Activated gamma-delta T cell (primary cell): ENCODE measurements at places on chromosomes 5 and 9.

- DNase-seq: no peak
These were observed 75.9 kb upstream of the GOLM1 start for GRCh38 chr9:86175223-86175622.

- DNase-seq: no peak
These were observed 127.6 kb downstream of the TMEM174 start for GRCh38 chr5:73300337-73301207.

DNA sequence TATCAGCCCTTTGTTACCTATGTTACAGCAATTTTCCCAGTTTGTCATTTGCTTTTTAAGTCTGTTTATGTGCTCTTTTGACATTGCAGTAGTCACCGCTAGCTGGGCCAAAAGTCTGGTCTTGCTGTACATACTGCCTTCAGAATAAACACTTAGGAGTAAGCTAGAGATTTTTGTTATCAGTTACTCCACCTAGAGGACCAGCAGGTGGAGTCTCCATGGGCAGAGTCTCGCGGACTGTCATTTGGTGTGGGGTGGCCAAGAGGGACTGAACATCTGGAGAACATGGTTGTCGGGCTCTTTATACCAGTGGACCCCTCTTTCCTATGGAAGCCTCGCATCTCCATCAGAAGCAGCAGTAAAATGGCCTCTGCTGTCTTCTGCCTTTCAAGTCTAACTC, 10.8 kb upstream of the MGAT1 start:
- no peak for DNase-seq

DNA sequence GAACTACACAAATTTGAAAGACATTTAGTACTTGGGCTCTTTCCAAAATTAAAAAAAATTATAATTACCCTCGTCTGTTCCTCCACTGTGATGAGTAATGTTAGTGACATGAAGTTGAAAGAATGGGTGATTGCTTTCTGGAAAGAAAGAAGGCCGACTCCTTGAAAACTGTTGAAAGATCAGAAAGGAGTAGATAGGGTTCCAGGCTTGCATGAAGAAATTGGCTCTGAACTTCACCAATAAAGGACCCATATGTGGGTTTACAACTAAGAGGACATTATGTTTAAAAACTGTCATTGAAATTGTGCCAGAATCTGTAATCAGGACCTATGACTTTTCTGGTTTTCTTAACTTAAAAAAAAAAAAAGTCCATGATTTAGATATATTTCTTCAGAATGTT, 20.7 kb upstream of the MOCS2 start:
- no peak for DNase-seq

- no peak for DNase-seq
These were observed 41.9 kb upstream of the RIC1 start for GRCh38 chr9:5587024-5587423.

DNA sequence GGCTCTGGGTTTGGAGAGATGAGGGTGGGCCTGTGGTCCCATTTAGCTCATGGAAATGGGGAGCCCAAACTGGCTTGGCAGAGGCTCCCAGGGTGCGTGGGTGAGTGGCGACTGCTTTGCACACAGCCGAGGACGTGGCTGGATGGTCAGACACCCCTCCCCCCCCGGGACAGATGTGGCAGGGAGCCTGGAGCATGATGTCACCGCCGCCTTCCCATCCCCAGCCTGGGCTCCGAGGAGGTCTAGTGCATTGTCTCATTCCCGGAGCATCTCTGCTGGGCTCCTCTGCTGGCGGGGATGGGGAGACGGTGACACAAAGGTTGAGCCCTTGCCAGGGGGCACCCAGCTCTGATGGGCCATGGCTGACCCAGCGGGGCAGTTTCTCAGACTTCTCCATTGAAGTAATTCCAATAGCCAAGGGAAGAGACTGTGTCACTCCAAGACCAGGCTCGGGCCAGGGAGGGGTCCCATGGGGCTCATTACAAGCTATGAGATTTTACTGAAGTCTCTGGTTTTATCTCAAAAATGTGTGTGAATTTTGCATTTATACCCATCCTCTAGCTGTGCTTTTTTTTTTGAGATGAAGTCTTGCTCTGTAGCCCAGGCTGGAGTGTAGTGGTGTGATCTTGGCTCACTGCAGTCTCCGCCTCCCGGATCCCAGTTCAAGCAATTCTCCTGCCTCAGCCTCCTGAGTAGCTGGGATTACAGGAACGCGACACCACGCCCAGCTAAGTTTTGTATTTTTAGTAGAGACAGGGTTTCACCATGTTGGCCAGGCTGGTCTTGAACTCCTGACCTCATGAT, 36.1 kb downstream of the HMCN2 start:
- no peak for DNase-seq

GRCh38 chr9:33620738-33621439, 96.8 kb downstream of the ANKRD18B start:
- DNase-seq: no peak

GRCh38 chr5:81852291-81853029, 101.6 kb upstream of the SSBP2 start:
- DNase-seq: peak; percentile 8

DNA sequence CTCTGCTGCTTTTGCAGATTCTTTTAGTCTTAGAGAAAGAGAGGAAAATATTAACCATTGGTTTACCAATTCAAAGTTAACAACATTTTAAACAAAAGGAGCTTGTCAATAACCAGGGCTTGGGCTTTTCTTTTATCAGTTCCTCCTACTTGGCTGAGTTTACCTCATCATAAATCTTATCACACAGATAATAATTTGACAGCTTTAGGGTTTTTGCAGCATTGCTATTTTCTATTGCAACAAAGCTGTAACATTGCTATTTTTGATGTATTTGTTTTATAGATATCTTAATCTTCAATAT, 9.8 kb upstream of the ABL1 start:
- no peak for DNase-seq

DNA sequence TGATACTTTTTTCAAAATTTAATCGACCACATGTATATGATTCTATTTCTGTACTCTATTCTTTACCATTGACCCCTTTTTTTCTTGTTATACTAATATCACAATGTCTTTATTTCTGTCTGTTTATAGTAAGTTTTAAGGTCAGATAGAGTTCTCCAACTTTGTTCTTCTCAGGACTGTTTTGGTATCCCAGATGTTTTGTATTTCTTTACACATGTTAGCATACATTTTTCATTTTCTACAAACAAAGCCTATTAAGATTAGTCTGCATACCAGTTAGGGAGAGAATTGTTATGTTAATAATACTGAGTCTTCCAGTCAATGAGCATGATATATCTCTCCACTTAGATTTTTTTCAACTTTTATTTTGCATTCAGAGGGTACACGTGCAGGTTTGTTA, 8.2 kb upstream of the CAMK4 start:
- no peak for DNase-seq

- no peak for DNase-seq
These were observed 38.8 kb upstream of the TENT4A start for GRCh38 chr5:6674421-6674820.

GRCh38 chr5:122413722-122414121, 101.7 kb downstream of the SNCAIP start:
- DNase-seq: no peak

DNA sequence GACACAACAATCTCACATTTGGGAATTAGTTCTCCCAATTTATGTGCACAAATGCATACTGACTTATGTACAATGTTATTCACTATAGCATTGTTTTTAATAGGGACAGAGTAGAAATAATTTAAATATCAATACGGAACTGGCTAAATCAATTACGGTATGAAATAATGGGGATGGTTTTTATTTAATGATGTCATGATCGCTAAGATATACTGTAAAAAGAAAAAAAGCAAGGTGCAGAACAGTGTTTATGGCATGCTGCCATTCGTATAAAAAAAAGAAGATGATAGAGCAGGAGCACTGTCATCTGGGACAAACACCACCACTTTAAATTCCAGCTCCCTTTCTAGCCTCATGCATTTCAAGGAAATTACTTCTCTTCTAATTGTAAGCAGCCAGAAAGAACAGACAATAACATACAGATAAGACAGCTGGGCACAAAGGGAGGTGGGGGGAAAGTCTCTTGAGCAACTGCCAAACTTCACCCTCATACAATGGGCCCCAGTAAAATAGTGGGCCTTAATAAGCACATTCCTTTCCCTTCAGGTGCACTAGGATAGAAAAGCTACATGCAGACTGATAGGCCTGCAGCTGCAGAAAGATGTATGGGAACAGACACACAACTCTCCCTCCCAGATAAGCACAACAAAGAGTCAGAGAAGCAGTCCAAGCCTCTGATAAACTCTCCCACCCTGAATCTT, 8.4 kb downstream of the SREK1IP1 start:
- no peak for DNase-seq

GRCh38 chr5:126373375-126374108, 49.7 kb upstream of the GRAMD2B start:
- DNase-seq: no peak

GRCh38 chr9:113612828-113613227, 149.3 kb downstream of the RGS3 start:
- DNase-seq: no peak

DNA sequence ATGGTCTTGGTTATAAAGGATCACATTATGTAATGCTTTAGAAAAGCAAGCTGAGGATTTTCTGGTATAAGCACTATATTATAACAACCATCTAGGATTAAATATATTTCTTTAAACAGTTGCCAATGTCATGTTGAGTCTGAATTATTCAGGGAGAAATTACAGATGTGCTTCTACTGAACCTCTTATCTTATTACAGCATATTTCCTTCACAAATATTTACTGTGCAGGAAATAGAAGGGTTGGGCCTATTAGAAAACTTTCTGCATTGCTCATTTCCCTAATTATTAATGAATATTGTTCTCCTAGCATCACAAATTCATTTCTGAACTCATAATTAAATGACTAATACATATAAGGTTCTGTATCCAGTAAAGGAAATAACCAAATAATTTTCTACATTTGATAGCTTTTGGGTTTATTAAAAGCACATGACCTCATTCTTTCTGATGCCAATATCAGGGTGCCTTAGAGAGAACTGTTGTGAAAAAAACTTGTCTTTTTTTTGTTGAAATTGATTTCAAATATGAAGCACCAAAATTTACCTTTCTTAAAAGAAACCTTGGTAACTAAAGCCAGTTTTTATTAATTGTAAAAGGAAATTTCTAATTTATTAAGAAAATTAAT, 476.8 kb upstream of the PTGER4 start:
- DNase-seq: no peak

GRCh38 chr9:2243666-2244555, 228.8 kb downstream of the SMARCA2 start:
- no peak for DNase-seq

- no peak for DNase-seq
These were observed 155.4 kb downstream of the CARTPT start for GRCh38 chr5:71874521-71874920.

DNA sequence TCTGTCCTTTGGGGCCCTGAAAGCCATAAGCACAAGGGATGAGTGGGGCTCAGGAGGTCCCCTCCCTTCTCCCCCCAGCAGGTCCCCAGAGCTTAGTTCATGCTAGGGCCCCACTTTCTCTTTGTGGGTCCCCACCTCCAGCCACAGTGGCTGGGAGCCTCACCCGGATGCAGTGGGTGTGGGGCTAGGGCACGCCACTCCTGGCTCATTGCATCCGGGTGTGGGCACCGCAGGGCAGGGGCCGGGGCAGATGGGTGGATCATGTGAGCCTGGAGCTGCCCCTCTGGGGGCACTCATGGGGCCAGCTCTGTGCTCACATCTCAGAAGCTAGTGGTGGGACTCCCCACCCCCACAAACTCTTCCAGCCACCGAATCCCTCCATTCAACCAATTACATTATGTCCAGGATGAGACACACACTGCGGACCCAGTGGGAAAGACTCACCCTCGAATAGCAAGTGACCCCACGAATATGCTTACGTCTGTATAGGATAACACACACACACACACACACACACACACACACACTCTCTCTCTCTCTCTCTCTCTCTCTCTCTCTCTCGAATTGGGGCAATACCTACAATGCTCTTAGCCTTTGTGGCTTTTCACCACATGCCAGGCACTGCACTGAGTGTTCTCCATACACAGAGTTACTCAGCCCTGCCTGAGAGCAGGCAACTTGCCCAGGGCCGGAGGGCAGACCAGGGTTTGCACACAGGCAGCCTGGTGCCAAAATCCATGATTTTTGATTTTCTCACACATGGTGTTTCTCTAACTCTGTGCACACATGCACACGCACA, 16.8 kb upstream of the PHYKPL start:
- DNase-seq: peak; percentile 29

- no peak for DNase-seq
These were observed 95.0 kb downstream of the PCSK1 start for GRCh38 chr5:96338091-96338490.

DNA sequence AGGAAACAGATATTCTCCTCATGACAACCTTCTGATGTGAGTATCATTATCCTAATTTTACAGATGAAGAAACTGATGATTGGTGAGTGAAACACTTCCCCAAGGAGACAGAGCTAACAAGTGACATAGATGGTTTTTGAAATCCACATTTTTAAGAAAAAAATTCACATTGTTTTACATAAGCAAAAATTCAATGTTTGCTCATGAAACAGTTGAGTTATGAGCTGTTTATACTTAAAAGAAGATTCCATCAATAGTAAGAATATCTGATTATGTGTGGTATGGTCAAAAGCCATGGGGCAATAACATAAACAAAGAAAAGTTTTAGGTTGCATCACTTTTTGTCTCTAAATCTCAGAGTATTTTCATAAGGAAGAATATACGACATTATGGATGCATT, 167.9 kb upstream of the PAPPA start:
- no peak for DNase-seq

DNA sequence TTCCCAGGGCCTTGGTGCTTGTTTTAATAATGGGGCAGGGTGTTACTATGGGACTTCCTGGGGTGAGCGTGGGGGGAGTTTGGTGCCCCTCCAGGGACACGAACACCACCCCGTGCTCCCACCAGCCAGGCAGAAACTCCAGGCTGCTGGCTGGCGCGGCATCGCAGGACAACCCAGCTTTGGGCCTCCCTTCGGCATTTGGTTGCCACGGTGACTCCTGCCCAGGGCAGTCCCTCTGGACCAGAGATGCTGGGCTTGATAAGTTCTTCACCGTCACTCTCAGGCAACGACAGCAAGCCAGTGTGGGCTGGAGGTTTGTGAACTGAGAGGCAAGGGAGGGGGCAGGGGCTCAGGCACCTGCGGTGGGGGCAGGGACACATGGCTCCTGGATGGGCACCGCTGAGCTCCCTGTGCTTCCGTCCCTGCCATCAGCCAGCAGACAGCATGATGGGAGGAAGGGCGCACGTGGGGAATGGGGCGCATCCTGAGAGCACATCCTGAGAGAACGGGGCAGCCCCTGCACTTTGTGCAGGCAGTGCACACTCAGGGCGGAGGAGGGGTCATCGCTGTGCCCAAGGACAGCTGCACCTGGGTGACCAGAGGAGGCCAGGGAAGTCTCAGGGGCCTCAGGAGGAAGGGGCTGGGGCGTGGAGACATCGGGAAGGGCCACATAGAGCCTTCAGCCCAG, 116.4 kb downstream of the RXRA start:
- DNase-seq: no peak

- DNase-seq: no peak
These were observed 48.0 kb upstream of the CEP78 start for GRCh38 chr9:78187763-78188484.

DNA sequence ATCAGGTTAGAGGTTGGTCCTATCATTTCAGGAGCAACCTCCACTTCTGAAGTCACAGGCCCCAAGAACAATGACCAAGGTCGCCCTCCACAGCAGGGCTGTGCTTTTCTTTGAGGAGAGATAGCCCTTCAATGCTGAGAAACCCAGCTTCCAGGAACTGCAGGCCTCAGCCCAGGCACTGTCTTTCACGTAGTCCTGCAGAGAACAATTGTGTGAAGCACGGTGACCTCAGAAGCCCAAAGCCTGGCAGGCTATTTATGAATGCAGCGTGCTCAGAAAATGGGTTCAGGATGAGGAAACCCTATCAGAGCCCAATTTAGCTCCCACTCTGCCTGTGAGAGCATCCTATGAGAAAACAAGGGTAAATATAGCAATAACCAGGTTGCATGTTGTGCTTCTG, 388.3 kb downstream of the PLK2 start:
- no peak for DNase-seq

GRCh38 chr5:1445313-1445688, at the start of gene SLC6A3:
SLC6A3 (minus strand) TSS chr5:1445440; CDS start chr5:1443197, 2,243 bp downstream.
- DNase-seq: peak; percentile 35
